HS-27A (cell line): ENCODE measurements at places on chromosomes 11 and 22.
A peak's percentile ranks its signal among the peaks of the same experiment; 100 is the strongest.

- no peak for DNase-seq
These were observed 157.8 kb upstream of the DDI1 start for GRCh38 chr11:103878646-103879045.

DNA sequence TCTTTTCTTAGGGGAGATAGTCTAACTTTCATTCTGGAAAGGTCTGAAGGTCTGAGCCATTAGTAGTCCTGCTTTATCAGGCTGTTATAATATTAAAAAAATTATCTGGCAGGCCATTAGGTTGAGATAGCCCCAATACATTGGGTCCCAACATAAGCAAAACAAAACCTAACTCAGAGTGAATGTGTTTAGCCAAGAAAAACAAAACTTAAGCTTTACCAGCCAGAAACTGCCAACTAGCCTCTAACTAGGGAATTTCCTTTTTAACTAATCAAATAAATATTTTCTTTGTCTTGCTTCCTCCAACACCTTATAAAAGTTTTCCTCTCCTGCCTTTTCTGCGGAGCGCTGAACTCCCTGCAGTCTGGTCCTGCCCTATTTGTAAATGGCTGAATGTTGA is 1137.7 kb upstream of the CNTN5 start:
- no peak for DNase-seq

DNA sequence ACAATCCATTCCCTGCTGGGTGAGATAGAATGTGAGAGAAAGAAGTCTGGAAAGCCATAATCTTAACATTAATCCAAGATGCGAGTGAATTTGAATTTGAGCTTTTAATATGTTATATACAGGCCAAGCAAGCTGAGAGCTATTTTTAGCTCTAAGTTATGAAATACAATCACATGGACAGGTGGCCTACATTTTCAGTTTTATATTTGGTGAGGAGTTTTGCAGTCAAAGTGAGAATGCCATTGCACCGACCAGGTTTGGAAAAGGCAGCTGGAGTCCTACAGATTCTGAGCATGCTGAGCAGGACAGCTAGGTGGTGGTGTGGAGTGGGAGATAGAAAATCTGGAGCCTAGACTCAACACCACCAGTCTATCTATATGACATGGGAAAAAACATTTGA is 12.0 kb downstream of the OR5B21 start:
- no peak for DNase-seq

DNA sequence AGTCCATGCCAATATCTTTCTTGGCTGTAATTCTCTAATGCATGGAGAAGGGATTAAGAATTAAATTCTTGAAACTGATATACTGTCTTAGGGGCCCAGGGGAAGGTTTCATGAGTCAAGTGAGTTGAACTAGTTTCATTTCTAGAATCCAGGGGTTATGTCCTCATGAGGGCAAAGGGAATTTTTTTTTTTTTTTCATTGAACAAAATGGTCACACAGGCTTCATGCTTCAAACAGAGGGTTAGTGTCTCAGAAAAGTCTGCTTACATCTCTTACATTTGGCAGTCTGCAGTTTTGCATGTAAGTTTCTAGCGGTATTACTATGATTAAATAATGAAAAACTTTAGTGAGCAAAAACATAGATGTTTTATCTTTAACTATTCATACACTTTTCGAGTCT is 32.9 kb downstream of the PPME1 start:
- no peak for DNase-seq

GRCh38 chr22:39348909-39349505 is 784 bp upstream of the SYNGR1 start:
- no peak for DNase-seq

DNA sequence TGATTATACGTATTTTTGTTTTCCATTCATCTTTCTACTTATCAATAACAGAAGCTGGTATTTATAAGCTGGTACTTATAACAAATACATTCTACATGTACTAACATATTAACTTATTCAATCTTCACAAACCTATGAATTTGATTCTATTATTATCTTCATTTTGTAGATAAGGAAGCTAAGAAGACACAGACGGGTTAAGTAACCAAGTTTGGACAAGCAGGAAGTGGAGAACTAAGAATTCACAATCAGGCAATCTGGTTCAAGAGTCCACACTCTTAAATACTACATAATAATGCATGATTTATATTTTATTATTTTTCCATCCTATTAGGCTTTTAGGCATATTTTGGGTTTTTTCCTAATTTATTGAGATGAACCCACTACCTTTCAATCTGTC is 25.0 kb downstream of the FCHSD2 start:
- no peak for DNase-seq

GRCh38 chr22:28911777-28912669 is 28.7 kb downstream of the ZNRF3 start:
- DNase-seq: no peak

DNA sequence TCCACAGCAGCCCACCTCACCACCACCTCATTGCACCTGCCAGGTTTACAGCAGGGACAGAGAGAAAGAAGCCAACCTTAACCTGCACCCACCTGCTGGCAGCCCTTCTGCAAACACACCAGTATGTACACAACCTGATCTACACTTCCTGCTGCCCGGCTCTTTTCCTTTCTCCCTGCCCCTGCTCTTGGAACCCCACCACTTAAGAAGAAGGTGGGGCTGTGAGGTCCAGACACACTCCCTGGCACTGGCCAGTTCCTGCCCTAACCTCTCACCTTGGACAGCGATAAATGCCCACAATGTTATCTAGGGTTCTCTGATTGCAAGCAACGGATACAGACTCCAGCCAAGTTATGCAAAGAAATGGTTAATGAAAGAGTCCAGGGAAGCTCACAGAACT is 10.8 kb upstream of the SLC35C1 start:
- DNase-seq: no peak

GRCh38 chr11:118900535-118901384 is 17.1 kb downstream of the CXCR5 start:
- DNase-seq: no peak

- no peak for DNase-seq
These were observed 1015.8 kb downstream of the BRD1 start for GRCh38 chr22:48811885-48812284.

GRCh38 chr11:2772544-2773031 is 72.8 kb upstream of the KCNQ1OT1 start:
- DNase-seq: no peak

- no peak for DNase-seq
These were observed 3.4 kb downstream of the ABCC8 start for GRCh38 chr11:17473071-17473744.

GRCh38 chr11:121347813-121348212 is 55.2 kb downstream of the SC5D start:
- no peak for DNase-seq

- DNase-seq: no peak
These were observed 1.6 kb downstream of the KMT5B start for GRCh38 chr11:68211546-68211945.

DNA sequence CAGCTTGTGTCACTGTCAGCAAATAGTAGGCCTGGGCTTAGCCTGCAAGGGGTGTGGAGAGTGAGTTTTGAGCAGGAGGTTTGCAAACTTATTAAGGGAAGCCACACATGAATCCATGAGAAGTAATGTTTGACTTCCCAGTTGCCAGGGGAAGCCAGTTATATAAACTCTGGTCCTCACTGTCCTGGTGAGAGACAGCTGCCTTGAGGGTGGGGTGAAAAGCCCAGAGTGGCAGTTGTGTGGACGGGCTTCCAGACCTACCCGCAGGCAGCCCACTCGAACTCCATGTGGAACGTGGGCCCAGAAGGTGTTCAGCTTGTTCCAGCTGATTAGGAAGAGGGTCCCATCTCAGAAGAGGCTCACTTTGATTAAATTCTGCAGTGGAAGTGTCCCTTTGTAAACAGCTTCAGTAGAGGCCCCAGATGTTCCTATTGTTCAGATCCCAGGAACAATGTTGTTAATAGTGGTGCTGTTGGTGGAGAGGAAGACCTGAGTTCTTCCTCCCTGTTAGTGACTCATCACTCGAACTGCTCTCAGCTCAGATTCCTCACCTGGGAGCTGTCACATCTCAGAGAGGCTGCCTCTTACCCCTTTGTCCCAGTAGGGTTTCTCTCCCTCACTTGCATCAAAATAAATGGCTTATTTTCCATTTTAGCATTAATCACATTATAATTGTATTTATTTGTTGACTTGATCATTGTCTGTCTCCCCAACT is 63.4 kb downstream of the GRAMD1B start:
- no peak for DNase-seq

DNA sequence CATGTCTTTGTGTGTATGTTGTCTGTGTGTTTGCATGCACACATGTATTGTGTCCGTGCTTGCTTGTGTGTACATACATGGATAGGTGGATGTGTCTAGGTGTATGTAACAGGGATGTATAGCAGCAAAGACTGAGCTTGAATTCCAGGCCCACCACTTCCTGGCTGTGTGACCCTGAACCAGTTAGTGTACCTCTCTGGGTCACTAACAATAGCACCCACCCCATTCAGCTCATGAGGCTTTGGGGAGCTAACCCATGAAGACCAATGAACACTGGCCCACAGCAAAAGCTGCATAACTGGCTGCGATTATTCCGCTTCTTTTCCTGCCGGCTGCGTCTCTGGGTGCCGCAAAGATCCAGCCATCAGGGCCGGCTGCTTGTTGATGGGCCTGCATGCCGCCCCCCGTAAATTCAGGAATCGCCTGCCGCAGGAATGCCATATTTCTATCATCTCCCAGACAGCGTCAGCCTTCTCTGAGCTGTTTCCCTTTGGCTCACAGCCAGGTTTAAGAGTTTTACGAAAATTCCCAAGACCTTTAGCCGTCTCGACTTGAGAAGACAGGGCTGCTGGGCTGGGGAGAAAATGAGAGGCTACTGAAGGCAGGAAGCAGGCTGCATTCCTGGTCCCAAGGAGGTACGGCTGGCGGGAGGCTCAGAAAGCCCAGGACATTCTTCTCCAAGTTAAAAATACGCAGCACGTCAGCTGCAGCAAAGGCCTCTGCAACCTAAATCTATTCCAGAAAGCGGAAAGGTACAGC is 224.6 kb downstream of the MN1 start:
- DNase-seq: no peak

GRCh38 chr11:45275828-45276227 is 10.3 kb downstream of the SYT13 start:
- DNase-seq: no peak

DNA sequence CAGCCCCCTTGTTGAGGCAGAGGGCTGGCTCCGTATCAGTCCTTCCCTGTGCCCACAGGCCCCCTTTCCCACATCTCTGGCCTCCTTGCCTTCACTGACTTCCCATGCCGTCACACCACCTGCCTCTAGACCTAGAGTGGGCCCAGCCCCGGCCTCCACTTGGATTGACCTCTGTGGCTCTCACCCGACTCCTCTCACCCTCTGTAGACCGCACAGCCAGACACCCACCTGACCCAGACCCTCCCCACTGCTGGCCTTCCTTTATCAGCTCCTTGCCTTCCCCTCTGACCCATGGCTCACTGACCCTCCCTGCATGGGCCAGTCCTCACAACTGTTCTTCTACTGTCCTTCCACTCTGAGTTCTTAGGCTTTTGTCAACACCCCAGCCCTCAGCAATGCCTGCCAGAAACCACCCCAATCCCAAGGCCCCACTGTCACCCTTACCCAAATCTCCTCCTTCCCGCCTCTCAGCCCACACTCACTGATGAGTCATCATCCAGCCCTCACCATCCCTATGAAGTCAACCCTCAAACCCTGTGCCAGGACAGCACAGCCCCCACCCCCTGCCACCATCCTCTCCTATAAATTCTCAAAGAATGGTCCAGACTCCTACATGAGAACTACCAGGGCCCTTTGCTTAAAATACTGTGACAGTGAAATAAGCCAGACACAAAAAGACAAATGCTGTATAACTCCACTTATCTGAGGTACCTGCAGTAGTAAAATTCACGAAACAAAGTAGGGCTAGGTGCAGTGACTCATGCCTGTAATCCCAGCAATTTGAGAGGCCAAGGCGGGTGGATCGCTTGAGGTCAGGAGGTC is 53.4 kb downstream of the SCGB1A1 start:
- peak; percentile 96 for DNase-seq

DNA sequence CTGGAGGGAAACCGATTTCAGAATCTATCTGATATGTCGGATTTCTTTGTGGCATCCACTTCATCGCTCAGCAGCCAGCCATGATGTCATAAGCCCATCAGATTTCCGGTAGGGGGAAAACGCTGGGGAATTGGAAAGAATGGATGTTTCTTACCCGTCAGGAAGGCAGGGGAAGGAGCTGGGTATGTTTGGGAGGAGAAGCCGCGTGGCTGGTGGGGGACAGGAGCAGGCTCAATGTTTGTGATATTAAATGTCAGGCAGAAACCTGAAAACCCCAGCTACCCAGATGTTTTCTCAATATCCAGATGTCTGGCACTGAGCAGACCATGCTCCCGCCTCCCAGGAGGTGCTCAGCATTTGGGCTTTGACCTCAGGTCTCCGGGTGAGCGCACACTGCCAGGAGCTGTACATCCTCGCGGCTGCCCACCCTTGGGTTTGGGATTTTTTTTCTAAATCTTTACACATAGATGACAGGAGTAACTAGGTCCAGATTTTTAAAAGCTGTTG is 67.5 kb downstream of the NFAM1 start:
- DNase-seq: no peak

- DNase-seq: peak; percentile 84
These were observed at the start of gene CCND1 for GRCh38 chr11:69640995-69641581. TSS of gene CCND1 (plus strand) at chr11:69641156. CDS start at chr11:69641314, 158 bp downstream.

DNA sequence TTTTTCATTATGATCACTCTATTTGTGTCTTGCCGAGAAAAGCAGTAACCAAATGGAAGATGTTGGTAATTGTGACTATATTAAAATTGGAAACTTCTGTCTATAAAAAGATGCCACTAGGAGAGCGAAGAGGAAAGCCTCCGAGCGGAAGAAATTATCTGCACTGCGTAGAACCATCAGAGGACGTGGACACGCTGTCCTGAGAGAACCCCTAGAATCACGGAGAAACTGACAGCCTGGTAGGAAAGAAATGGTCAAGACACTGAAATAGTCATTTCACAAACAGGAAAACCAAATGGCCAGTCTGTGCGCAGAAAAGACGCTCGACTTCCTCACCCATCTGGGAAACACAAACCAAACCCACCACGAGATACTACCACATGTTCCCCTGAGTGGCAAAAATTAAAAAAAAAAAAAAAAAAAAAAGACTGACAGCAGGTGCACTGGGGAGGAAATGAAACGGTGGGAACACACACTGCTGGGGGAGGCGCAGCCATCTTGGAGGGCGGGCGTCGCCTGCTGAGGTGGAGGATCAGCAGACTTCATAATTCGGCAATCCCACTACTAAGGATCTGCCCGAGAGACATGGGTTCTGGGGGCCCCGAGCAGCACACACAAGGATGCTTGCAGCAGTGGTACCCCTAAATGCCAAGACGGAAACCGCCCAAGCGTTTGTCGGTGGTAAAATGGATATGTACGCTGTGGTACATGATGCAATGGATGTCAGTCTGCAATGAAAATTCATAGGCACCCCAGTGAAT is 21.3 kb downstream of the IFITM10 start:
- DNase-seq: no peak
